ENCODE measurements at places on chromosomes 6 and 20.
A peak's percentile ranks its signal among the peaks of the same experiment; 100 is the strongest.

- no peak for DNase-seq
Observed at GRCh38 chr20:50009521-50010454, 27.0 kb downstream of the SNAI1 start.

GRCh38 chr6:80210618-80211017 is 104.1 kb downstream of the BCKDHB start:
- no peak for DNase-seq

- no peak for DNase-seq
Observed at GRCh38 chr6:31614684-31615578, at the start of gene AIF1. AIF1 (plus strand) TSS chr6:31615234; CDS start chr6:31615330, 96 bp downstream.

GRCh38 chr6:136326038-136326553 is 36.5 kb upstream of the BCLAF1 start:
- peak; percentile 15 for DNase-seq

DNA sequence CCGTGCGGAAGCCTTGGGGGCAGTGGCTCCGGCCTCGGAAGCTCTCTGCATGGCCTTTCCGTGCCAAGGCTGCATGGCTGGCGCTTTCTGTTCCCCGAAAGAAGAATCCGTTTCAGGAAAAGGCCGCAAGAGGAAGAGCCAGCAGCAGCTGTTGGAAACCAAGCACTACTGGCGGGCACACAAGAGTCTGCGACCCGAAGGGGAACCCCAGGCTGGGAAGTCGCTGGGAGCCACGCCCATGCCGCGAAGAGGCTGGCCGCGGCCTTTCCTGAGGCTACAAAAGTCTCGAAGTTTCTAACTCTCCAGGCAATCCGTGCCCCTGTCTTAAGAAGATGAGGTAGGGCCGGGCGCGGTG is at the start of gene CGAS:
TSS of gene CGAS (minus strand) at position 191 of the 355 bp plus-strand sequence. CDS start at position 75, 116 bp downstream.
- no peak for DNase-seq

- no peak for DNase-seq
Observed at GRCh38 chr6:134240665-134241431, 77.1 kb downstream of the SGK1 start.

DNA sequence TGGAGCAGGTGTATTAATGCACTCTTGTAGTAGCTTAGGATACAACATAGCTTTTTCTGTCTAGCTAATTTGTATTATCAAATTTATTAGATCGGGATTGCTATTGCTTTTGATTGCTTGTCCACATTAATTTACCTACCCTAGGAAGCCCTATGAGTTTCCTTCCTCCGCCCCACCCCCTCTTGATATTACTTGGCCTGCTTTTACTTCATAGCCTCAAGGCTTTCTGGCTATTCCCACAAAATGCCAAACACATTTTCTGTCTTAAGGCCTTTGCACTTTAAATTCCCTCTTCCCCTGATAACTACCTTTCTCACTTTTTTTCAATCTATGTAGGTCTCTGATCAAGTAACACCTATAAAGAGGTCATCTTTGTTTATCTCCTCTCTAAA is 99.1 kb upstream of the PRSS16 start:
- DNase-seq = no peak
